ENCODE measurements at places on chromosomes 12 and 14.

DNA sequence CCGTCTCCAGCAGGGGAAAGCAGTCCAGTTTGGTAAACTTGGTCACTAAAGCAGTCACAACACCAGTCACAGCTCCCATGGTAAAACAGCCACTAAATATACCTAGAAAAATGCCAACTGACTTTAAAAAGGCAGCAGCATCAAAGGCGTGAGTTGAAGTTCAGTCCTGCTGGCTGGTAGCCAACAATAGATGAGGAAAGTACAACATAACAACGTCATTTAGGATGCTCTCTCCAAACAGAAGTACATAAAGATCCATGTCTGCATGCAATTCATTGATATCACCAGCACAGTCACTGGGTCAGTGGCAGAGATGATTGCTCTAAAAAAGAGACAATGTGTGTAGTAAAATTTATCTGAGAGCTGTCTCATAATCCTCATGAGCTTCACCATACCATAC, 59.3 kb upstream of the TMPO start:
- no peak for DNase-seq

DNA sequence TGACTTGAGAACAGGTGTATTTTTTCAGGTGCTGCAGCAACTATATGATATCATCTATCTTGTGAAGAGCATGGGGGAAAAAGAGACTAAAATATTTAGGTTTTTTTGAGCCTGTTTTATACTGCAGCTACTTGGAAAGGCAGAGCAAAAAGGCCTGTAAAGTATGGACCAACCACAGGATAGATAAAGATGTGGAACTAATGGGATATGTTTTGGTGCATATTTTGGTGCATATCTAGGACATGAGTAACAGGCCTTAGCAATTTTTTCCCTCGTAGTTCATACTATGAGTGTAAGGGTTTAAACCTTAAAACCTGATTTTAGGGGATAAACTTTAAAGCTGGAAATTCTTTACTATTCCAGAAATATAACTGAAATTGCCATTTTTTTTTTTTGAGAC, 6.0 kb upstream of the GTSF1 start:
- DNase-seq, result no peak

GRCh38 chr12:132326646-132327045, 2.7 kb downstream of the GALNT9 start:
- DNase-seq, result no peak

DNA sequence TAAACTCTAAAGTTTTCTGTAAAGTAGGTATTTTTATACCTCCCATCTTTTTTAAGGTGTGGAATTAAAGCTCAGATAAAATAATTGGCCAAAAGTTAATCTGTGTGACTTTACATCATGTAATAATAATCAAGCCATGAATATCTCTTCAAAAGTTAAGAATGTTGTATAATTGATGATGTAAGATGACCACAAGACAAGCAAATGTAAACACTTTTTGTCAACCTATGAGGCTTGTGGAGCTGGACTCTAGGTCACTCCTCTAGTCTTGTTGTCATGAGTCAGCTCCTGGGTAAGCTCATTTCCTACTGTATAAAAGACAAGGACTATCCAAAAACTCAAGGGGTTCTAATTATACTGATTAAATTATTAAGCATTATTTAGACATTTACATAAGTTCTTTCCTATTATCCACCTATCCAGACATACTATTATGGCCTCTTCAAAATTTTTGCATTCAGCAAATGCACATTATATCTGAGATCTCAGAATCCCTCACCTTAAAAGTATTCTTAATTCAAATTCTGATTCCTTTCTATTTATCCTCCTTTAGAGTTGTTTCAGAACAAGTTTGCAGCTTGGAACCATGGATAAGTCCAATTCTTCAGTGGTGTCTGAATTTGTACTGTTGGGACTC, at the start of gene OR4K5:
OR4K5 (plus strand) TSS at position 587 of the 637 bp plus-strand sequence; CDS start at position 587, 0 bp downstream.
- DNase-seq, result no peak

DNA sequence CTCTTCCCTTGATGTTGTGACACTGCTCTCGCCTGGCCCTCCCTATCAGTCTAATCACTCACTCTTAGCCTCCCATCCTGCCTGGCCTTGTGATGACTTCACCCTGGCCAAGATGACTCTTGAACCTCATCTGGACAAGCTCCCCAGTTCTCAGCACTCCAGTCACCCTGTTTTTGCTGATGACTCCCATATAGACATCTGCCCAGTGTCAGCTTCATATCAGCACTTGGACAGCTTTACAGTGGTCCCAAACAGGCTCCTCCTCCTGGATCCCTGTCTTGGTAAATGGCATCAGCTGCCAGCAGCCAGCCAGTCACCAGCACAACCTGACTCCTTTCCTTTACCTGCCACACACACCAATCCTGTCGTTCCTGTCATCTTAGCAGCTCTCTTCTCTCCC, 104.2 kb downstream of the POLR3B start:
- no peak for DNase-seq

DNA sequence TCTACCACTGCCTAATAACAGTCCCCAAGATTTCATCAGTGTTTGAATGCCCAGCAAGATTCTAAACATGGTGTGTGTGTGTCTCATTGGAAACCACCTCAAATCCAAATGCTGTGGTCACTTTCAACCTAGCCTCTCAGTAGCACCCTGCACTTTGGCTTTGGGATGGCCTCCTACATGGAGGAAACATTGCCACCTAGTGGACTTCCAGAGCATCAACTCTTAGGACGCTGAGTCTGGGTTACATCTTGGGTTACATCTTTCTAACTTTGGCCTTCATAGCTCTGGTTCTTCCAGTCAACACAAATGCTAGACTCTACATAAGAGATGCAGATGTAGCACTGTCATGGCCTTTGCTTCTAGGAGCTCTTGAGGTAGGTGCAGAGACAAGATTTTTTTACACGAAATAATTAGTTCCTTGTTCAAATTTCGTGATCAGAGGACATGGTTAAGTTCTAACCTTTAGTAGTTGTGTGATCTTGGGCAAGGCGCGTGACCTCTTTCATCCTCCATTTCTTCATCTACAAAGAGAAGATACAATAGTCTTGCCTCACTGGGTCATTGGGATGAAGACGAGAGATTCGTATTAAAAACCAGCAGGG, 113.5 kb upstream of the VASH1 start:
- no peak for DNase-seq

DNA sequence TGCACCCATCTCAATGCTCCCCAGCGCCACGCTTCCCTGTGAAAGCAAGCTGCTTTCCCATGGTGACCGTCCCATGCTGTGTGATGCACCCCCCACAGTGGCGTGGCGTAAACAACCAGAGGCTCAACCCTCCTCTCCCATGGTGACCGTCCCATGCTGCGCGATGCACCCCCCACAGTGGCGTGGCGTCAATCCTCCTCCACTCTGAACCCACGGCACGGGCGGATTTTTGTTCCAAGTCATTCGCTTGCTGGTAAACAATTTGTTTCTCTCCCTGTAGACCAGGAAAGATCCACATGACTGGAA, 8.9 kb downstream of the STX2 start:
- no peak for DNase-seq

DNA sequence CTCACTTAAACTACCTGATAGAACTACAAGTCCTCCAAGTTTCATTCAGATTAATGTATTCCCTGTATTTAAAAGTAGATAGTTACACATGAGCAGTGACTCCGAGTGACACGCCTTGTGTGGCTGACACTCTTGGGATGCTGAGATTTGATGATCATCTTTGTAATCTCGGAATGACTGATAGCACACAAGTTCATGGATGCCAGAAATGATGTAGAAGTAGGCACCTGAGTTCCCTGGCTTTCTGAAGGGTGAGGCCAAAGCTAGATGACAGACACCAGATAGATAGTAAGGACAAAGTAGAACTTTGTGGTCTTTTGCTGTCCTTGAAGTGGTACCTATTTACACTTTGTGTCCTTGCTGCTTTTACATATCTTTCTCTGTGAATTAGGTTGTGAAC, 491.2 kb downstream of the PCNX1 start:
- no peak for DNase-seq

DNA sequence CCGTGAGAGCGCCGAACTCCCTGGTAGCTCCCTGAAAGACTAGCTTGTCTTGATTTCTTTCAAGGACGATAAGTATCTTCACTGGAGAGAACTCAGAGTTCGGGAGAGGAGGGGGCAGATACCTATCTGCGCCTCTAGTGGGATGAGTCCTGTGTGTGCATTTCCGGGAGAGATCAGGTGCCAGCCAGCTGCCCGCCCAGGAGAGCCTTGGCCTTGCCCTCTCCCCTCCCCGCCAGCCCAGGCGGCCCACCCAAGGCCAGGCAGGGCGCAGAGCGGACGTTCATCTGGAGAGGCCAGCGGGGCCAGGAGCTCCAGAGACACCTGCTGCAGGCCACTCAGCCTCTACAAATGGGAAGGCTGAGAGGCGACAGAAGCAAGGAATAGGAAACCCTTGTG, 1.0 kb downstream of the CD9 start:
- no peak for DNase-seq

DNA sequence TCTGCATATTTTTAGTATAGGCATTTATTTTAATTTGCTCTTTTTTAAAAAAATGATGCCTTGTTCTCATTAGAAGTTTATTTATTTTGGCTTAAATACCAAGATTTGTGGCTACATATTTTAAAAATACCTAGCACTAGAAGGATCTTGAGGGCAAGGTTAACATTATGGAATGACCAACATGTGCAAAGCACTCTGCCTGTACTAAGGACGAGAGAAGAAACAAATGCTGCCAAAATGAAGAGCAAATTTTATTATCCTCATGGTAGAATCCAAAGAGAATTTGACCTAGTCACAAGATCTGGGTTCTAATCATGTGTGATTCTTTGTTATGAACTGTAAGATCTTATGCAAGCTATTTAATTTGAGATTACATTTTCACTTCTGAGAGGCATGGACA, 2.8 kb downstream of the CAND1 start:
- DNase-seq, result no peak

GRCh38 chr14:98623788-98624415, 648.1 kb downstream of the BCL11B start:
- DNase-seq, result no peak

- no peak for DNase-seq
These were observed 328.1 kb downstream of the ALG10 start for GRCh38 chr12:34350092-34351041.

DNA sequence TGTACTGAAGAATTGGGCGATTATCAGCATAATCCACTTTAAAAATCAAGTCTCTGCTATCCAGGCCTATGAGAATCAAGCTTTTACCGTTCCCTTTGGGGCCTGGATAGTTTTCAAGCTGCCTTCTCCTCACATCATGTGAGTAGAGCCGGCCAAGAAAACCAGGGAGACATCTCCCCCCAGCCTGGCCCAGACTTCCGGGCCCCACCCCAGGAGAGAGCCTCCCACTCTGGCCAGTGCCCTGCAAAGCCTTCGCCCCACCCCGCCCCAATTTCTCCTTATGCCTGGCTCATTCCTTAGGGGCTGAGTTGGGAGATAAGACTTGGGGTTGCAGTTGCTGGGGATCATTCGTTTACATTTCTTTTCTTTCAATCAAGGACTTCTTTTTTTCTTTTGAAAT, 1.4 kb upstream of the TMEM132C start:
- no peak for DNase-seq

GRCh38 chr14:27187136-27187535, 589.3 kb upstream of the NOVA1 start:
- DNase-seq, result no peak

DNA sequence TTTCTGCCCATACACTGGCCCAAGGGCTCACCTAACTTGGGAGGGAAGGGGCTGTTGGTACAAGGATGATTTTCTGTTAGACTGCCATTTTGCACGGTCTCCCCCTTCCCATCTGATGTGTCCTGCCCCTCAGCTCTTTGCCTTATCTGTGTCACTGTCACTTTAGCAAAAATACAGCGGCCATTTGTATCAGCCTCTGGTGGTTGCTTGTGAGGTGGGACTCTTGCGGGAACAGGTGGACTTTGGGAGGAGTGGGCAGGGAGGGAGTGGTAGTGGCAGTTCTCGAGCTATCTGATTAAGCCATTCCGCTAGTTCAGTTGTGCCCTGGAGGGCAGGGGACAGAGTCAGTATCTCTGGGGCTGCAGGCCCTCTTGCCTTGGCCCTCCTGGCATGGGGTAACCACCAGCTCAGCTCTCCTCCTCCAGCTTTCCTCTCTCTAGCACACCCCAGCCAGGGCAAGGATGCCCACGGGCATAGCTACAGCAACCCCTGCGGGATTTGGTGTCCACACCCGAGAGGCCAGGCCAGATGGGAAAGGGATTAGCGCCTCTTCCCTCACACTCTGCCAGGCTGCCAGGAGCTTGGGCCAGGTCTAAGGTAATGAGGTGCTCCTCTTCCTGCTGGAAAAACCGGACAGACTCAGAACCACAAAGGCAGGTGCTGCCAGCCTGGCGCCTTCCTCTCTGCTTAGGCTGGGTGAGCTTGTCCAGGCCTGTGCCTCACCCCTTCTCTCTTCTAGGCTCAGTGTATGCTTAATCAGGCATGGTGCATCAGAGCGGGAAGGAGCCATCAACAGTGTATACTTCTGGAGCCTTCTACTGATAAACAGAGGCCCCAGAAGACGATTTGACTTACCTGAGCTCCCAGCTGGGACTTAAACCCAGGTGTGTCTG, 8.7 kb downstream of the SLC48A1 start:
- no peak for DNase-seq

DNA sequence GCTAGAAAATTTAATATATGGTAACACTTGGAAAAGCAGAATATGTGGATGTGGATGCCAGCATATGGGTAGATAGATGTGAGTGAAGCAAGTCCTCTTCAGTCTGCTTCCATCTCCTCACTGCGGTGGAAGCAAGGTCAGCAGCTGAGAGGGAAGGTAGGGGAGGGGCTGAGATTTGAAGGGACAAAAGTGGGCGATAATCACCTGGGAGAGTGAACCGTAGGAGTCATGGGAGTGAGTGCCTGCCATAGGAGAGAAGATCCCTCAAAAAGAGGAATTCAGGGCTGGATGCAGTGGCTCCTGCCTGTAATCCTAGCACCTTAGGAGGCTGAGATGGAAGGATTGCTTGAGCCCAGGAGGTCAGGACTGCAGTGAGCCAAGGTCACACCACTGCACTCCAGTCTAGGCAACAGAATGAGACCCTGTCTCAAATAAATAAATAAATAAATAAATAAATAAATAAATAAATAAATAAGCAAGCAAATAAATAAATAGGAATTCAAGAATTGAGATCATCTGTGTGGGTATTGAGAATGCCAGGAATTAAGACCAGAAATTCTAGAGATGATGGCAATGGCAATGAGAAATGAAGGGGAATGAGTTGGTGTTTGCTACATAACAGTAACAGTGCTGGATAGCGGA, 123.4 kb downstream of the BICD1 start:
- no peak for DNase-seq

DNA sequence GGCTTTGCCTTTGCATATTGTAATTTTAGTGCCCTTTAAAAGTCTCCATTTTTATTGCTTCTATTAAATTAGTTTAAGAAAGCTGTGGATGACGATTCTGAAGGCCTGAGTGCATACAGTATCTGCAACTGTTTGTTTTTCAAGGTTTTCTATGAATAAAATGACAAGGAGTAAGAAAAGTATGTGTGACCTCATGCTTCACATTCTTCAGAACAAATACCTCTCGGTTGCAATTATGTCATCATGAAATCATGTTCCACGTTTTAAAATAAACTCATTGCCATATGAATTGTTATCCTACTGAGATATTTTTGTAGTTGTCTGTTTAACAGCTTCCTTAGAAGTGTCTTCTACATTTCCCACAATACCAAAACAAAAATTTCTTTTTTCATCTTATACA, 374.6 kb downstream of the MDGA2 start:
- no peak for DNase-seq

Data from right atrium auricular region (tissue), 2 donors.